NCI-H1436 treated with DMSO at 0.1 percent for 48 hours (cell line): ENCODE measurements at places on chromosomes 13 and 19.

DNA sequence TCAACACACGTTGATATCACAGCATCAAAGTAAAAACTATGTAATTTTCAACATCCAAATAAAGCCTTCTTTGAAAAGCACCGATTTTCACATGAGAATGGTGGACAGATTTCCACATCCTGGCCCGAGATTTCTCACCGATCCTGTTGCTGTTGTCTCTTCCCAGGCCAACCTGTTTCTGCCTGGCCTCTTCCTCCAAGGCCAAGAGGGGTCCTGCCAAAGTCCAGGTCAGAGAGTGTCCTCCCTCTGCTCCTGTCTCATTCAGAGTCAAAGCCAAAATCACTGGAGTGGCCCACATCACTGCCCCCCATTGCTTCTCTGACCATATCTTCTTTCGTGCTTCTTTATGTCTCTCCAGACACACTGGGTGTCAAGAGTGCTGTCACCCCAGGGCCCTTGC is 49.5 kb downstream of the CHST8 start:
- DNase-seq = no peak

DNA sequence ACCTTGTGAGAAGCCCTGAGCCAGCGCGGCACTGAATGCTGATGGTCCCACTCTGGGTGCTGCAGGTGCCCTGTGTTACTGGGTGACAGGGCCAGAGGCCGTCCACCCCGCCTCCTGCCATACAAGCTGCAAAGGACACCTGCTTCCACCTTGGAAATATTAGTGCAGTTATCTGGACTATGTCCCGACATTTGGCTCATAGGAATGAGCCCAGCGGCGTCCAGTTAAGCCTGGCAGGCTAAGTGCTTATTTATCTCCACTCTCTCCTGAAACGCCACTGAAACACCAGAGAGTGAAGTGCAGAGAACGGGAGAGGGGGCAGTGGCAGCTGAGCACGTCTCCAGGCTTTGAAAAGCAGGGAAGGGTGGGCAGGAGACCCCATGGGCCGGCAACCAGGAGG is 145.8 kb downstream of the KDM4B start:
- no peak for DNase-seq

DNA sequence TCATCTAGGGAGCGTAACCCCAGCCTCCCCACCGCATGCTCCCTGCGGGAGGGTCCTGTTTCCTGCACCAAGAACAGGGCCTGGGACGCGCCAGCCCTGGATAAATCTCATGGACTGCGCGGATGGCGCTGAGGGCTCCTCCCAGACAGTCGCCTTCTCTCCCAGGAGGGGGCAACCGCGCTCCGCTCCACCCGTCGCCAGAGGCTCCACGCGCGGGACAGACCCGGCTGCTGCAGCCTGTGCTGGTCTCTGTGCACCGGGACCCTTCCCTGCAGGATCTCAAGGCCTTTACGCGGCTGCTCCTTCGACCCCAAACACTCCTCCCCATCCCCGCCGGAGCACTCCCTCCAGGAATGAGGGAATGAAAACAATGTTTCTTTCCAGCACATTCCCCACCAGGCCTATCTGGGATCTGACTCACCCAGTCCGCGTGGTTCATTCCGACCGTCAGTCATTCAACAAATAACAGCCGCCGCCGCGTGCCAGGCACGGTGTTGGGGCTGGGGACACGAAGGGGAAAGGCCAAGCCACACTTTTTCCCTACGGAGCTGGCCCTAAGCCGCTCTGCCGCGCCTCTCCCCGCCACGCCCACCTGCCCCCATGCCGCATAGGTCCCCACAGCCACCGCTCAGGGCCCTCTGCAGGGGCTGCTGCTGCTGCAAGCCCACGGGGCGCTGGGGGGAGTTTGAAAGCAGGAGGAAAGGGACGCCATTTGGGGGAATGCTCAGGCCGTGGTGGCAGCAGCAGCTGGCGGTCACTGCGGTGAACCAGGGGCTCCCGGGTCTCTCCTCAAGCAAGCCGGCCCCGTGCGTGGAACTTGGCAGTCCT is 6.0 kb downstream of the PNMA8B start:
- no peak for DNase-seq

DNA sequence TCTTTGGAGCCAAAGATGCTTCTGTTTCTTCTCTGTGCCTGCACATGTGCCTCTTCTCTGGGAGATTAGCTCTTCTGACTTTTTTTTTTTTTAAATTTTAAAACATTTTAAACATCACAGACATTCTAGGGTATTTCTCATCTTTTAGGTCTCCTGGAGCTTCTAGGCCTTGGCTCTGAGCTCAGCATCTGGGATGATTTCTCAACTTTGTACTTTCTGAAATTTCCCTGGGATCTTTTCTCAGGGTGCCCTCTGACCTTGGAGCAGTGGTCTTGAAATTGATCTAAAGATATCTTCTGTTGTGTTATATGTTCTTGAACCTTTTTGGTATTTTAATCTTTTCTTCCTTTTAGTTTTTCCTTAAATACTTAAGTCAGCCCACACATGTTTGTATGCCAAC is 6.2 kb downstream of the WASF3 start:
- DNase-seq = no peak

GRCh38 chr13:76759877-76760276 is 126.3 kb downstream of the KCTD12 start:
- no peak for DNase-seq

DNA sequence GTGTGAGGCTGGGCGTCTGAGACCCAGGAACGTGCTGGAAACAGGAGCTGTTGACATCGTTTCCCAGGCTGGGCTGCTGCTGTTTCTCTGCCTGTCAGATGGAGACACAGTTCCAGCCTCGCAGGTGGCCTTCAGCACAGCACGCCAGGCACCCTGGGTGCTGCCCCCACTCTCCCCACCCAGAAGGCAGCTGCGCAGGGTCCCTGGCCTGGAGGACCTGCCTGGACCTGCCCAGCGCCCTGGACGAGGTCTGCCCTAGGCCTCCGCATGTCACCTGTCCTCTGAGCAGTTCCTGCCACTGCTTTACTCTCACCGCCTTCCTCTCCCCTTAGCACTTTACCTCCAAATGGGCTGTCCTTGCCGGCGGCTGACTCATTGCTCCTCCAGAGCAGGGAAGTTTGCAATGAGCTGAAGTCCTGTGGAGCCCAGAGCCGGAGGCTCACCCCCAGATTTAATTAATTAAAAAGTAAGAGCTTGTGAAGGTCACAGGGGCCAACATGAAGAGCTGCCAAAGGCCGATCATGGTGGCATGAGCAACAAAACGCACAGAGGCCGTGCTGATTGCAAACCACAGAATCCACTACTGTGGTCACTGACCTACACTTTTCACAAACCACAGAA is 32.2 kb downstream of the C13orf46 start:
- no peak for DNase-seq

DNA sequence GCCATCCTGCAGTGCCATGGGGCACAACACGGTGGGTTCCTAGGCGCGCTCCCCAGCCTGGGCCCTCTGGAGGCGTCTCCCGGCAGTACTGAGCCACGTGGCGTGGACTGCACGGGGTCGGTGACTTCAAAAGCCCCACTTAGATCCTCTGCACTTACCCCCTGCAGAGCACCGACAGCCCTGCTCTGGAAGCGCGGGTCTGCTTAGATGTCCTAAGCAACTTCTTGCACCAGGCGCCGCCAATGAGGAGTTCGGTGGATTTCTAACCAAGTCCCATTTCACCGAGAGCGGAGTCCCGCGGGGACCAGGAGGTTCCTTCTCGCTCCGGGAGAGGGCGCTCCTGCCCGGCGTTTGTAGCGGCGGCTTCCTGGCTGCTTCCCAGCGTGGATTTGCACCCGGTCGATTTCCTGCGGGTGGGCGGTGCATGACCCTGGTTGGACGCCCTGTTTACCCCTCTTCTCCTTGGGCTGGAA is 25.2 kb upstream of the ZNF845 start:
- DNase-seq = no peak

GRCh38 chr13:40983725-40984667 is 35.1 kb downstream of the ELF1 start:
- peak; percentile 15 for DNase-seq

GRCh38 chr13:114319441-114319913 is 5.2 kb downstream of the CHAMP1 start:
- no peak for DNase-seq

- no peak for DNase-seq
Measured at GRCh38 chr13:112750570-112750969, 60.7 kb downstream of the ATP11A start.

- DNase-seq = no peak
Measured at GRCh38 chr13:53601113-53601512, 572.5 kb downstream of the OLFM4 start.

DNA sequence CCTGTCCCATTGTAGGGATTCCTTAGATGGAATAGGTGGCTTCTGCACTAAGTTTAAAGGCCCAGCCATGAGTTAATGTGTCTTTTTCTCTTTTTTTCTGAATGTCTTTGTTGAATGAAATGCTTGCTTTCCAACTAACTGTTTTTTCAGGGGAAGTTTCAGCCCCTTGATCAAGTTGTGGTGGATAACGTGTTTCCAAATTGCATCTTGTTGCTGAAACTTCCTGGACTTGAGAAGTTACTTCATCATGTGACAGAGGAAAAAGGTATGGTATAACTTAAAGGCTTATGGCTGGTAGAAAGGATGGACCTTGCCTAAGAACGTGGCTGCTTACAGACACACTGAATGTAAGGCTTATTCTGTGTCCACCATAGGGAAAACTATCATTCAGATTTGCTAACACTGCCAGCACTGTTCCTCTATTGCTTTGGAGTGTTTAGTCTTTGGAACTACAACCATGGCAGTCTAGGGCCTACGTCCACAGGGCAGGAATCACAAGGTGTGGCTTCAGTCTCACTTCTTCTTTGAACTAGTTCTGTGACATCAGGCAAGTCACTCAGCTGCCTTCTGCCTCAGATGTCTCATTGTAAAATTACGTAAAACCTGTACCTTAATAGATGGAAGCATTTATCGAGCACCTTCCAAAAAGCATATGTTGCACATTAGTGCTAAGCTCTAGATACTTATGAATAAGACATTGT is 25.3 kb downstream of the RNASEH2B start:
- no peak for DNase-seq

- DNase-seq = no peak
Measured at GRCh38 chr13:79353693-79354092, 52.4 kb downstream of the RBM26 start.

- DNase-seq = no peak
Measured at GRCh38 chr13:55714120-55714519, 1426.6 kb upstream of the PRR20A start.

GRCh38 chr13:108227651-108228272 is 9.6 kb downstream of the ABHD13 start:
- DNase-seq = no peak

DNA sequence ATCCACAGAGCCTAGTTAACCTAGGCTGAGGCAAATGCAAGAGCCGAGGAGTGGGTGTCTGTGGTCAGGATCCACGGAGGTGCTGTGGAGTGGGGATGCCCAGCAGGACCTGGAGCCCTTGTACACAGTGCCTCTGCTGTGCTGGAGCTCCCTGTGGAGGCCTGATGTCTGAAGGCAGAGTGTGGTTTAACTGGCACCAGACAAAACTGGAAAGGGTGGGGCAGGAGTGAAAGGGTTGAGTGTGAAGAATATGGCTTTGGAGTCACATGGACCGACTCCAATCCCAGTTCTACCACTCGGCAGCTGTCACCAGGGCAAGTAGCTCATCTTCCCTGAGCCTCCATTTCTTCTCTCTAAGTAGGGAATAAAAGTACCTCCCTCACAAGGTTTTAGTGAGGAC is 60.3 kb upstream of the GPR12 start:
- DNase-seq = no peak

- DNase-seq = peak; percentile 77
Measured at GRCh38 chr13:30108913-30109237, 198.5 kb downstream of the KATNAL1 start.

DNA sequence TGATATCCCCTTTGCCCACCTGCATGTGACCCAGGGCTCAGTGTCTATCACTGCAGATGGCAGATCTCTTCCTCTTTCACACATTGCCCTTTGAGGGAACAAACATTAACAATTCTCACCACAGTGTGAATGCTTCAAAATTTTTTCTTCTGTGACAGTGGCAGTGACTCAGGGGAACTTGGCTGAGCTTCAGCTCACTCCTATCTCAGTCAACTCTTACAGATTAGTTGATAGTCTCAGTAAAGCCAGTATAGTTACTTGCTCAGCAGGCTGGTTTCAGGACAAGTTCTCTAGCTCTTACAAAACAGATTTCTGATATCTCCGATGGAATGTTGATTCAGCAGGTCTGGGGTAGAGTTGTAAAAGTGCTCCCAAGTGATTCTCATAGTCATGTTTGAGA is 166.9 kb downstream of the DLEU7 start:
- no peak for DNase-seq

DNA sequence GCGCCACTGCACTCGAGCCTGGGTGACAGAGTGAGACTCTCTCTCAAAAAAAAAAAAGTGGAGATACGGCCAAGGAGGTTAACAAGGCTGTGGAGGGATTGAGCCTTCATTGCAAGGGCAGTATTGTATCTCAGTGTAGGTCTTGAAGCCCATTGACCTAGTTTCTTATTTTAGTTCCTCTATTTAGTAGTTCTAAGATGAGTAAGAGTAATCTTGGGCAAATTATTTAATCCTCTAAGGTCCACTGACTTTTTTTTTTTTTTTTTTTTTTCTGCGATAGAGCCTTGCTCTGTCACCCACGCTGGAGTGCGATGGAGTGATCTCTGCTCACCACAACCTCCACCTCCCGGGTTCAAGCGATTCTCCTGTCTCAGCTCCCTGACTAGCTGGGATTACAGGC is 14.3 kb upstream of the ILF3 start:
- no peak for DNase-seq
